ENCODE measurements at places on chromosomes 1 and 21. TPM values are rescaled to one million over a fixed set of nuclear protein-coding genes. Genes with fewer than 3 reads are reported as not detected.

RNU1-2 gene
- total RNA-seq = under 0.01 TPM

CCDC185 gene
- total RNA-seq = 0.23 TPM

UMODL1 gene
- total RNA-seq = not detected

PLEKHA6 gene
- total RNA-seq = 23.1 TPM

LHX8 gene
- 26.8 TPM for total RNA-seq

TMEM39B gene
- total RNA-seq = 7.2 TPM

HSD11B1 gene
- total RNA-seq = 0.46 TPM

PIK3CD gene
- 13.6 TPM for total RNA-seq

Data from diencephalon (tissue), 1 donor.